Activated effector memory CD4-positive, alpha-beta T cell treated with anti-CD3 and anti-CD28 coated beads, Interleukin-2, amount 50 U/mL, for 16 hours (primary cell): ENCODE measurements at places on chromosomes 12 and 14.

GRCh38 chr12:106031761-106032622 lies 106.8 kb downstream of the NUAK1 start:
- no peak for DNase-seq

DNA sequence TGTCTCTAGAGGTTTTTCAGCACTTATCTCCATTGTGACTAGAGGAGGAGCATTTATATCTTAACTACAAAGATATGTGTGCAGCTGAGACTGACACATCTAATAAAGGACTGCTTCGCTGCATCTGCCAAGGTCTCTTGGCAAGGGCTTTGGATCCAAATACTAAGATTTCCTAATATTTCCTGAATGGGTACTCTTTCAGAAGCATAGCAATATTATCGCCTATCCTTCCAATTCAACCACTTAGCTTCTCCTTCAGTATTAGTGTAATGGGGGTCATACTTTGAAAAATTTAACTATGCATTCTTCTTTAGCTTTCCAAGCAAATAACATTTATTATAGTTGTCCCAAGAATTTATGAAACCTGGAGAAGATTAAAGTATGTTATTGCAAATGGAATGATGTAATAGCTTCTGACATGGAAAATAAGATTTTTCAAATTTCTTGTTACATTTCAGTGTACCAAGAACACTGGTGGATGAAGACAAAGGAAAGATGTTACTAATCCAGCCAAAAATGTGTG lies 243.0 kb upstream of the PDE3A start:
- no peak for DNase-seq

- no peak for DNase-seq
Measured at GRCh38 chr12:119283310-119283709, 51.2 kb upstream of the CCDC60 start.

GRCh38 chr14:68367536-68367935 lies 425.3 kb downstream of the ZFP36L1 start:
- DNase-seq = no peak

DNA sequence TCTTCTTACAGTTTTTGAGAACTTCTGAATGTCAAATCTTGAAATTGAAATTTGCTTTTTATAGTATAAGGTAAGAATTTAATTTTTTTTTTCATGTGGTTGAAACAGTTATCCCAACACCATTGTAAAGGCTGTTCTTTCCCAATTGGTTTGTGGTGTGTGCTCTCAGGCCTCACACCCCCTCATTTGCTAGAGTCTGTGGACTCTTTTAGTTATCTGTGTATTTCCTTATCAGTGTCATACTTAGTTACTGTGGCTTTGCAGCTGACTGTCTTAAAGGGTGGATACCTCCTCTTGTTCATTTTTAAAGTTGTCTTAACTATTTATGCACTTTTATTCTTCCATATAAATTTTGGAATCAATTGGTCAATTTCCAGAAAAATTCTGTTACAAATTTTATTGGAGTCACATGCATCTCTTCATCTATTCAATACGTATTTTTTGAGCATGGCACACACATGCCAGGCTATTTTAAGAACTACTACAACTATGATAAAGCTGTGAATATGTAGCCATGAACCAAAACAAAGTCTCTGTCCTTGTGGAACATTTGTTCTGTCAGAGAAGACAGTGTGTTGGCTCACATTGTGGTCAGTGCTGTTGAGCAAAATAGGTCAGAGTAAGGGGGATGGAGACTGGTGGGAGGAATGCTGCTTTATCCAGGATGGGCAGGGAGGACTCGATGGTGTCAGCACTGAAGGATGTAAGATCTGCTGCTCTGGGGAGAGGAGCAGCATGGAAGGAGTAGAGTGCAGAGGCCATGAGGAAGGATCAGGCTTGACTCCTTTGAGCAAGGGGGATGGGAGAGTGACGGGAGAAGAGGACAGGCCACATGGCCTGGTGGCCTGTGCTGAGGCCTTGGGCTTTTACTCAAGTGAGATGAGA lies 24.1 kb downstream of the FGF23 start:
- DNase-seq = no peak

- DNase-seq = no peak
Measured at GRCh38 chr14:77861201-77861600, 61.3 kb downstream of the ADCK1 start.

DNA sequence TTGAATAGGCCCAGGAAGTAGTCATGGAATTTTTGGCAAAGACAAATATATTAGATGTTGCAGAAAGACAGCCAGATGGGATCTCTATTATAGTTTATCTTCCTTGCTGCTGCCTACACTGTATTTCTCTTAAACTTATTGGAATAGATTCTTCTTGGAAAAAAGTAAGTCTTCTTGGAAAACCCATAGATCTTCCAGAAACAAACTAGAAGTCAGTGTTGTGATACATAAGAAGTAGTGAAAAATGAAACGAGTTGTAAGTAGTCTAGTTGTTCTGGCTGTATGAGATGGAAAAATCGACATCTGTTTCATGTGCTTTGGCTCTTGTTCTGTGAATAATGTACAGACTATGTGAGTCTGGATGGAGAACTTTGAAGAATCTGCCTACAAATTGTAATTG lies 29.0 kb downstream of the GLIPR1L2 start:
- no peak for DNase-seq

- DNase-seq = no peak
Measured at GRCh38 chr12:13471471-13471870, 274.9 kb downstream of the EMP1 start.

DNA sequence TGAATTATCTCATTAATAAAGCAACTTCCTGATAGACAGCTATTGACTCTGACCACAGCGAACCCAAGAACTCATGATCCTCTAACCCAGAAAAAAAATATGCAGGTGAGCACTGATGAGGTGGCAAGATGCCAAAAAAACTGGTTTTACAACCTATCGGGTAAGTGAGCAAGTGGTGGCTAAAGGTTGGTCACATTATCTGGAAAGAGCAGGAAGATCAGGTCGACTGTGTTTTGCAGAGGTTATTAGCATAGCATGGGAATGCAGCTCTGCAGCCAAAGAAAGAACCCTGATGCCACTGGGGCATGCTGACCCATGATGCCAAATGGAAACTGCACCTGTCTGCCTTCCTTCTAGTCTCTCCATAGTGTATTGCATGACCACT lies 23.5 kb downstream of the BHLHE41 start:
- DNase-seq = no peak

DNA sequence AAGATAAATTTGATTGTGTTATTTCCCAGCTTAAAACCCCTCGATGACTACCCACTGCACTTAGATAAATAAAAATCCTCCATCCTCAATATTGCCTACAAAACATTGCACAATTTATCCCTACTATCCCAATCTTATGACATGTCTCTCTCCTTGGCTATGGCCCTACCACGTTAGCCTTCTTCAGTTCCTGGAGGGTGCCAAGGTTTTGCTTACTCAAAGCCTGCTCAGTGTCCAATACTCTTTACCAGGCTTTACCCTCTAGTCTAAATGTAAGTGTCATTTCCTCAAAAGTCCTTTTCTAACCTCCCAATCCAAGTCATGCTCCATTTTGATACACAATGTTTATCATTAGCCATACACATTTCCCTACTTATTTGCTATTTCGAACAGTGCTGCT lies 35.0 kb upstream of the PPM1A start:
- no peak for DNase-seq

DNA sequence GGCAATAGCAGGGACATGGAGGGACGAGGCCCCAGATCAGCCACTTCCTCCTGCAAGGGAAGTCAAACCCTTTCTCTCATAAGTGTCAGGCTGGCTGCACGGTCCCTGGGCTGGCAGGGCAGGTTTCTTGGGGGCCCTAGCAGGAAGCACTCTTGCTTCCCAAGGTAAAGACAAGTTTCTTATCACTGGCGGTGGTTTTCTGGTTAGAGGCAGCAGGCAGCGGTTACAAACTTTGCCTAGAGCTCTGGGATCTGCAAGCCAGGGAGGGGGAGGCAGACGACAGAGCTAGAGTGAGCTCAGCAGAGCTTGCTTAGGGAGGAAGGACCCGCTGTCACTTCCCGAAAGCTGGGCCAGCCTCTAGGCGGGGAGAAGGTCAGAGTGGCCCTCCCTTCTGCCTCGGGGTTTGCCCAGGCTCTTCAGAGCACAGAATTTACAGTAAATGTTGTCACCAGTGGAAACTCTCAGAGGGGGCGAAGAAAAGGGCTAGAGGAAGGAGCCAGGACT lies 20.4 kb downstream of the BATF start:
- DNase-seq = peak; percentile 92

DNA sequence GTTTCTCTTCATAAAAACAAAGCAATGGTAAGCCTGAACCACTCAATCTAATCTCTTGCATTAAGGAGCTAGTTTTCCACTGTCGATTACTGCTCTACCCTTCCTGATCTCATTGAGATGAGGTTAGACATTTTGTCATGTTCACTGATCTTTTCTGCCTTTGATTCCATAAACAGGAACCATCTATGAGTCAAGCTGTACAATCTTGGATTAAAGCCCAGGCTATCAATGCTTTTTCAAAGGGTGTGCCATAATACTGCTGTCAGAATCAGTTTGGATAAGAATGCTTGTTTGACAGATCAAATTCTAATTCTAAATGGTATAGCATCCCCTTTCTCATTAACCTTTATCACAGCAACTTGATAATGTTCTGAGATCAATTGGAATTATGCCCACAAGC lies 16.1 kb downstream of the GRIP1 start:
- no peak for DNase-seq

- DNase-seq = no peak
Measured at GRCh38 chr12:130097342-130097741, 64.9 kb upstream of the FZD10 start.
